ENCODE measurements at places on chromosomes 1 and 21.

GRCh38 chr1:229985613-229986010 lies 81.4 kb upstream of the GALNT2 start:
- no peak for DNase-seq

DNA sequence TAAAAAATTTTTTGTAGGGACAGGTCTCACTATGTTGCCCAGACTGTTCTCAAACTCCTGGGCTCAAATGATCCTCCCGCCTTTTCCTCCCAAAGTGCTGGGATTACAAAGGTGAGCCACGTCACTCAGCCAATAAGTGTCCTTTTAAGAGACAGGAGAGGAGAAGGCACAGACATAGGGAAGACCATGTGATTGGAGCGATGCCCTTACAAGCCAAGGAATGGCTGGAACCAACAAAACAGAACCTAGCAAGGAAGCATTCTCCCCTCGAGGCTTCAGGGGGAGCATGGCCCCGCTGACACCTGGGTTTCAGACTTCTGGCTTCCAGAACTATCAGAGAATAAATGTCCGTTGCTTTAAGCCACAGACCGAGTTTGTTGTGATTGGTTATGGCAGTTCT lies 37.0 kb downstream of the NDUFS5 start:
- DNase-seq: no peak

GRCh38 chr1:89686520-89686919 lies 53.6 kb downstream of the LRRC8C start:
- no peak for DNase-seq

DNA sequence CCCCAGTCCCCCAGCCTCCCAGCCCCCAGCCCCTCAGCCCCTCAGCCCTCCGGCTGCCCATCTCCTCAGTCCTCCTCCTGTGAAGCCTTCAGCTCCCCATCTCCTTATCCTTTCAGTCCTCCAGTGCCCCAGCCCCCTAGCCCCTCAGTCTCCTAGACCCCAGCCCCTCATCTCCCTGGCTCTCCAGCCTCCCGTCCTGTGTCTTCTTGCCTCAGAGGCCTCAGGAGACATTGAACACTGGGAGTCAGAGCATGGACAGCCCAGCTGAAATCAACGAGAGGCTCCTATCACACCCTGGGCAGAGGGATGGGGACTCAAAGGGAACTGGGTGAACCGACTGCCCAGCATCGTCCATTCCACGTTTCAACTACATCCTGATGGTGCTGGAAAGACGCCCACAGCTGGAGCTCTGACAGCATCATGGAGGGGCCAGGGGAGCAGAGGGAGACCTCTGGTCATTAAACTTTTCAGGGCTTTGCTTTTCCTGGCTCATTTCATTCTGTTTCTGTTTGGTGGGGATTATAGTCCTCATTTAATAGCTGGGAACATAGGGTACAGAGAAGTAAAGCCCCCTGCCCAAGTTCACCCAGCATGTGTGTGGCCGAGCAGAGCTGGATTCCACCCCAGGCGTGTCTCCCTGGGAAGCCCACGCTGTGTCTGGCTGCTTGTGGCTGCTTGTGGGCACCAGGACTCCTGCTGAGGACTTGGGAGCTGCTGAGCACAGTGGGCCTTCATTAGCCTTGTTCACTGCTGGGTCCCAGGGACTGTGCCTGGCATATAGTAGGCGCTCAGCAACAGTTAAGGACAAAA lies 396.7 kb downstream of the PTPRU start:
- DNase-seq: no peak

GRCh38 chr1:12480041-12480440 lies 138.0 kb downstream of the DHRS3 start:
- no peak for DNase-seq

- DNase-seq: peak; percentile 70
Observed at GRCh38 chr1:225651872-225652728, 823 bp downstream of the ENAH start.

Measured in brain (organoid and tissue), 16 donors.